CD4-positive, alpha-beta T cell treated with Interleukin-4 for 1 hour (primary cell): ENCODE measurements at places on chromosomes 2 and 18.
A peak's percentile ranks its signal among the peaks of the same experiment; 100 is the strongest.

GRCh38 chr2:240205348-240205747, 64.9 kb upstream of the OTOS start:
- DNase-seq: no peak

DNA sequence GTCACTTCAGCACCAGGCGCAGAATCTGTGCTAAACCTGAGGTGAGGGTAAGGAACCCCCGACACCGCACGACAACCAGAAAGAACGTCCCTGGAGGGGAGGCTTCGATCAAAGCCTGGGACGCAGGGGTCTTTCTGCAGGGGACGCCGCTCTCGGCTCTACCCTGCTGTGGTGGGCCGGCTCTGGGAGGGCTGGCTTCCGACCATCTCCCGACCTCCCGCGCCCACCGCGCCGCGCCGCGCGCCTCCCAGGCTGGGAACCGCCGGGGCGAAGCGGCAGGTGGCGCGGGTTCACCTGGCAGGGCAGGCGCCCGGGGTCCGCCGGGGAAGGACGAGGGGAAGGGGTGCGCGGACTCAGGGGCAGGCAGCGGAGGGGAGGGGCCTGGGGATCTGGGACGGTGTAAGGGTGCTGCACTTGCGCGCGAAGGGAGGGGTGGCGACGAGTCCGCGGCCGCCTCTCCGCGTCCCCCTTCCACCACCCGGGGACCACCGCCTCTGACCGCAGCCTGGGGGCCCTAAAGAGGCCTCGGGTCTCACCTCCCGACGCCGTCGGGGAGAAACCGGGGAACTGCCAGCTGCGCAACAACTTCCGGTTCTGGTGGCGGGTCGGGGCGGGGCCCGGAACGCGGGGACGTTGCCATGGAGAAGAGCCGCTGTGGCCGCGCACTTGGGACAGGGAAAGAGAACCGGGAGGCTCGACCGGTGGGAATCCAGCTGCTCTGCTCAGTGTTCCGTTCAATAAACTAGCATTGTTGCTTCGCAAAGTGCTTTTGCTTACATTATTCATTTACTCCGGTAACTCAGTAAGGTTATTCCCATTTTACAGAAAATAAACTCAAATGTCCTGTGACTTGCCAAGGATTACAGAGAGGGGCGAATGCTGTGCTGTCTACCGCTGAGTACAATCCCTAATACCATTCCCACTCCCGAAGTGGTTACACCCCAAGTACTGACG, at the start of gene ZNF396:
Gene ZNF396 (minus strand): TSS at position 596 of the 954 bp plus-strand sequence. CDS start 3,045 bp downstream, outside the sequence.
- peak; percentile 67 for DNase-seq

GRCh38 chr18:59779979-59780378, 82.8 kb upstream of the CCBE1 start:
- DNase-seq: no peak

DNA sequence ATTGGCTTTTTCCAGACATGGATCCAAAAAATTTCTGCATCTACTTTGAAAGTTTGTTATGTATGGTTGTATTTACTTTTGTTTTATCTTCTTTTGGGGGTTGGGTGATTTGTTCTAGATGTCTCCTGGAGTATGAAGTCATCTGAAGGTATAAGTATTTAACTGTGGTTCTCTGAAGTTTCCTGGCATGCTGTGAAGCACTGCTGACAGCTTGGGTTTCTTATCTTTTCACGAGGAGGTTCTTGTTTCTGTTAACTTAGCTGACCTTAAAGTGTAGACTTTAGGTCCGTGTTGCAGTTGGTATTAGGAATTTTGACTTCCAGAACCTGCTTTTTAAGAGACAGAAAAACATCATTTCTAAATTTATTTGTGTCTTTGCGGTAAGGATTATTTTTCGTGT, 15.9 kb downstream of the GLS start:
- no peak for DNase-seq

GRCh38 chr2:69545477-69545932, 98.0 kb downstream of the AAK1 start:
- DNase-seq: no peak

DNA sequence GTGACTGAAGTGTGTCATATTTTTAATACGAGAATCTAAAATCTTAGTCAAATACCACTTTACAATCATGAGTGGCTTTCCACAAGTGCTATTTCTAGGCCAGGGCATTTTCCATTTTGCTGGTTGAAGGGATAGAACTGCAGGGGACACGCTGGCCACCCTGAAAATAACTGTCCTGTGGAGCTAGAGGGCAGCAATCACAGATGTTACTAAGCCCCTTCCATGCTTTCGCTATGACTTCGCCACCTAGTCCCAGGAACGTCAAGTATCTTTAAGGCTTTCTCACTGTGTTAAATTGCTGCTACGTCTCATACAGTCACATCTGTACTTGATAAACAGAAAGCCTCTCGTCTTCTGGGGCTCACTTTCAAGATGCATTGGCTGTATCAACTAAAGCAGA, 171.8 kb downstream of the CDH2 start:
- DNase-seq: no peak
